Stimulated activated CD4-positive, alpha-beta T cell treated with anti-CD3 and anti-CD28 coated beads, Interleukin-4, amount 100 ng/mL, for 4 hours (primary cell): ENCODE measurements at places on chromosomes 1 and 21.

DNA sequence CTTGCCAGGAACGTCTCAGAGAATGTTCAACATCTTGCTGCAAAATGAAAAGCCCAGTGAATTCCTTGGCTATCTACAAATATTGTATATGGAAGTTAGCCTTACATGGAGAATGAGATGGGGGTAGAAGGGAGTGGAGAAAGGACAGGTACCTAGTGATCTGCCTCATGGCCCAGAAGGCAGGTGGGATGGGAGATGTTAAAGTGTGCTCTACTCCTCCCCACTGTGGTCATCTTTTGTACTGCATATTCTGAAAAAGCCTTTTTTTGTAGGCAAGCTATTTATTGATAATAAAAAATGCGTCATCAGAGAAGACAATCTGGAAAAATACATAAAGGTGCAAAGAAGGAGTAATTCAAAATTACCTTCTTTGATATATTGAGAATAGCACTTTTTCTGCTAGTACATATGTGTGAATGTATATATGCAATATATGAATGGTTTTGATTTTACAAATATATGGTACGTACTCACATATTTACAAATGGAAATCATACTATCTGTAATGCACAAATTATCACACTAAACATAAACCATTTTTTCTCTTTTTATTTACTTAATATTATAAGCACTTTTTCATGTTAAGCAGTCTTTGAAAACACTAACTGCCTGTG lies 19.1 kb upstream of the SLC5A9 start:
- no peak for DNase-seq

DNA sequence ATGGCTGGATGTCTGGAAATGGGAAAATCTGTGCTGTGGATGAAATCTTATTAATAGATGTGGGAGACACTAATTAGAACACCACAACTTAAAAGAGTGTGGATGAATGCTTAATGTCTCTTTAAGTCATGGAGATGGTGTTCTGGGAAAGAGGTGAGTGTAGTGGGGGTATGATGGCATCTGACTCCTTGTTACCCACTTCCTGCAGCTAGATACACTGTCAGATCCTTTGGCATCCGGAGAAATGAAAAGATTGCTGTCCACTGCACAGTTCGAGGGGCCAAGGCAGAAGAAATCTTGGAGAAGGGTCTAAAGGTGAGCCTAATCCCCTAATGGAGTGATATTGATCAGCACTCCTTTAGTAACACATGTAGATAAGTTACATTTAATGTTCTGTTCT lies 2.0 kb downstream of the RPL11 start:
- no peak for DNase-seq

DNA sequence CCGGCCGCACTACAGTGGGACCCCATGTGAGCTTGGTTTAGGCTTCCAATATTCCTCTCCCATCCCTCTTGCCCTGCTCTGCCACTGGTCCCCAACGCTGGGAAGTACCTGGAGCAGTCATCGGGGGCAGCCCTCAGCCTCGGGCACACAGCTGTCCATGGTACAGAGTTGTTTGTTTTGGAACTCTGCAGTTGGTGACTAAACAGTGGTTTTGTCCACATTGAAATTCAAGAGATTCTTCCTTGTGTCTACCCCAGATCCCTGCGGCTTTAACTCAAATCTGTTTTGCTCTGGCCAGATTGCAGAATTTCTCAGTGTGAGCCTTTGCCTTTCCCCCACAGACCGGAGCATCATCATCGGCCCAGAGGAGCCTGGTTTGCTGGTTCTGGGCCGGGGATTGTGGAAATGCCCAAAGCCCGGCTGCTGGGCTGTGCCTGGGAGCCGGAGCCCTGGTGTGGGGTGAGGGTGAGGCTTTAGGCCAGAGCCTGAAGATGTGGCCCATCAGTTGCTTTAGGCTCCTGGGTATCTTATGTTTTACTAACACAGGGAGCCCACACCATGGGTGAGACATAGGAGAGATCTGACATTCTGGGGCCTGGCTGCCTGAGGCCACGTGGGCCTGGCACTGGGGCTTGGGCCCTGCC lies 93.2 kb downstream of the ARHGEF10L start:
- no peak for DNase-seq

GRCh38 chr1:113617438-113618141 lies 141.7 kb downstream of the PHTF1 start:
- DNase-seq, result no peak
